ENCODE measurements at places on chromosomes 2 and 18.

DNA sequence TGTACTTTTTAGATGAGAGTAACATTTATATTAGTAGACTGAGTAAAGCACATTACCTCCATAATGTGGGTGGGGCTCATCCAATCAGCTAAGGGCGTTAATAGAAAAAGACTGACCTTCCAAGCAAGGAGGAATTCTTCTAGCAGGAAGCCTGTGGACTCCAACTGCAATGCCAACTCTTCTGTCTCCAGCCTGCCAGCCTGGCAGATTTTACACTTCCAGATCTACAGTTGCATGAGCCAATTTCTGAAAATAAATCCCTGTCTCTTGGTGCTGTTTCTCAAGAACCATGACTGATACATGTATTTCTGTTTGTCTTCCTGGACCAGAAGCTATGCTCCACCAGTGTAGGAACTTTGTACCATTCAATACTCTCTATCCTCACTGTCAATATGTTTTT is 69.0 kb upstream of the LMAN1 start:
- no peak for DNase-seq

- DNase-seq, result peak; percentile 8
These were observed 27.5 kb downstream of the CDH20 start for GRCh38 chr18:61360404-61361383.

GRCh38 chr2:215933151-215933550 is 80.2 kb downstream of the MREG start:
- DNase-seq, result no peak

DNA sequence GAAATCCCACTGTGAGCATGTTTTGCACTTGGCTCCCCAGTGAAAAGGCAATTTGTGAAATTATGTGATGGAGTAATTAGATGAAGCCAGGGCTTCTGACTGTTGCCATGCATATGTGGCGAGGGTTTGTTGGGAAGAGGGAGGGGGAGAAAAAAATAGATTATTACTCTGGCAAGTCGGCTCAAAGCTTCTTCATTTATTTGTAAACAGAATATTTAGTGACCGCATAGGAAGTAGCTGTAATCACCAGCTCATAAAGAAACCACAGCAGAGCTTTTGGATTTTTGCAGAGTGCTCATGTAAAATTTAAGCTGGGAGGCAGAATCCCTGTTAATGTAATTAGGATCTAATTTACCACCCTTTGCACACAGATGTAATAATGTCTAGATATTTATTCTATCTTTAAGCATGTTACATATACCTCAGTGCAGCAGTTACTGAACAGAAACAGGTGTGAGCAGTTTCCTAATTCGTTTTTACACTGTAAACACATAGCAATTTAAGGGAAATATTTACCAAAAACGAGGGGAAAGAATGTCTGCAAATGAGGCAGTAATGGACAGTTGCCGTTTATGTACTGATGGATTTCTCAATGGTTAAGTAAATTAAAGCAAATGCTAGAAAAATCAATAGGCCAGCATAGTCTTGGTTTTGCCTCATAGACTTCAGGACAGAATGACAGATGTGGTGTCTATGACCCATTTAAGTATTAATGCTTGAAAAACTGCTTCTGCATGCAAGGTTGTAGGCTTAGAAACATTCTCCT is 87.9 kb downstream of the MEIS1 start:
- no peak for DNase-seq

DNA sequence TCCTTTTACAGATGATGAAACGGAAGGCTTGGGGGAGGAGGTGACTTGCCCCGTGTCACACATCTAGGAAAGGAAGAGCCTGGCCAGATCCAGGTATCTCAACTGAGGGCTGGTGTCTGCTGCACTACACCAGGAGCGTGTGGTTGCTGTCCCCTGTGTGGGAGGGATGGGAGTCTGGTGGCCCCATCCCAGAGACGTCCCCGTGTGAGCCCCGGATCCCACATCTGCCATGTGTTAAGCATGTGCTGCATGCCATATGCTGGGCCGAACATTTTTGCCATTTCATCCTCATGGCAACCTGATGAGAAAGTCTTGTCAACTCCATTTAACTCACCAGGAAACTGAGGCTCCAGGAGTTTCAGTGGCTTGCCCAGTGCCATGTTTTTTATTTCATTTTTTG is 4.2 kb downstream of the GAREM2 start:
- no peak for DNase-seq

- DNase-seq, result no peak
These were observed 1.2 kb downstream of the ANTXR1 start for GRCh38 chr2:69013840-69014821.

DNA sequence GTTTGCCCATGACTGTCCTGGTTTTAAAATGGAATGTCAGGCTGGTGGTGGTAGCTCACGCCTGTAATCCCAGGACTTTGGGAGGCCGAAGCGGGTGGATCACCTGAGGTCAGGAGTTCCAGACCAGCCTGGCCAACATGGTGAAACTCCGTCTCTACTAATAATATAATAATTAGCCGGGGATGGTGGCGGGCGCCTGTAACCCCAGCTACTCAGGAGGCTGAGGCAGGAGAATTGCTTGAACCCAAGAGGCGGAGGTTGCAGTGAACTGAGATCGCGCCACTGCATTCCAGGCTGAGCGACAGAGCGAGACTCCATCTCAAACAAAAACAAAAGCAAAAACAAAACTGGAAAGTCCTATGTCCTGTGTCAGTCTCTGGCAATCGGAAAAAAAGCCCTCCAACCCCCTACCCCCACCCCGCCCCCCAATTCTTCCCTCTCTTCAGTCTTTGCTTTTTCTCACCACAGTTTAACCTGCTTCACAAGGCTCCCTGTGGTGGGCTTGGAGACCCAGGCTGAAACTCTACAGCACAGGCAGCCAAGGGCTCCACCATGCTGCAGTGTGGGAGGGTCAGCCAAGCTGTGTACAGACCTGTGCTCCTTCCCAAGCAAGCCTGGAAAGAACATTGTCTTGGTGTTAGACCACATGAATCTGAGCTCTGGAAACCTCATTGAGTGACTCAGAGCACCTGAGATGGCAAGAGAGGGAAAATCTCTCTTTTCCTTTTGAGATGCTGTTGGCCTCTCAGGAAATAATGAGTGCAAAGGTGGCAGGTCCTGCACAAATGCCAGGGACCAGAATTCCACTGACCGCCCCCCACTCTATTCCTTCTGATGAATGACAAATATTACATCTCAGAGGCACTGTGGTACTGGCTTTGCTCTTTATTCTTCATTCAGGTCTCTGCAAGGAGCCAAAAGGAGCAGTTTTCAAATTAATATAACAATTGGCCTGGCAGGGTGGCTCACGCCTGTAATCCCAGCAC is 16.7 kb downstream of the MYCN start:
- no peak for DNase-seq

- DNase-seq, result no peak
These were observed 62.7 kb upstream of the KIF5C start for GRCh38 chr2:148812306-148812705.

GRCh38 chr2:239444626-239445577 is 44.1 kb upstream of the HDAC4 start:
- no peak for DNase-seq

GRCh38 chr2:129888461-129888860 is 91.0 kb upstream of the RAB6C start:
- no peak for DNase-seq

- DNase-seq, result no peak
These were observed 182.6 kb downstream of the PDE11A start for GRCh38 chr2:177889818-177890460.

DNA sequence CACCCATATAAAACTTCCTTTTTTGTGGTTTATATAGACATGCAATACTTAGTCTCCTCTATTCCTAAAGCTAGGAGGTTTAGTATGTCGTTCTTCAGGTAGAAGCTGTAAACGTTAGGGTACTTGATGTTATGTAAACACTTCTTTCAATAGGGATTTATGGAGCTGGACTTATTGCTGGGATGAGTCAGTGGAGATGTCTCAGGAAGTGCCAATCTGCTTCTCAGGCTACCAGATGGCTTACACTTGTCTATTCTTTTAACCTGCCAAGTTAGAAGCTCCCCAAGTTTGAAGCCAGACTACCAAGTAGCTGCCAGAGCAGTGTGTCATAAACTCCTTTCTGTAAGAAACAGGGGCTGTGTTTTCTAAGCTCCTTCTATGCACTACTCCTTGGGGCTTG is 756.5 kb upstream of the LRRTM1 start:
- no peak for DNase-seq

- no peak for DNase-seq
These were observed 21.2 kb upstream of the NTSR2 start for GRCh38 chr2:11691076-11691660.

GRCh38 chr18:9333441-9334328 is 888 bp upstream of the TWSG1 start:
- no peak for DNase-seq

- DNase-seq, result no peak
These were observed 6.9 kb upstream of the PARD3B start for GRCh38 chr2:204538182-204539018.

GRCh38 chr2:30470426-30470825 is 23.4 kb downstream of the LCLAT1 start:
- no peak for DNase-seq

DNA sequence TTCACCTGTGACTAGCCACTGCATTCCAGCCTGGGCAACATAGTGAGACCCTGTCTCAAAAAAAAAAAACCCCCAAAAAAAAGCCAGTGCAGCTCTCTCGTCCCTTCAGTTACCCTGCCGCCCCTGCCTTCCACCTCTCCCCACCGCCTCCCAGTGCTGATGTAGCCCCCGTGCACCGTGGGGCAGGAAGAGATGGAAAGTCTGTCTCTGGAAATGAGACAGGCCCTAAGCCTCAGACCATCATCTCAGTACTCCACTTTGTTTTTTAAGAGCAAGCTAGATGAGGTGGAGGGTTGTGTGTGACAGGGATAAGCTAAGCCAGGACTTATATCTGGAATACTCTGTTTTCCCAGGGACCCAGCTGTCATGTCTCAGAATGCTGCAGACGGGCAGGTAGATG is 32.0 kb downstream of the MERTK start:
- no peak for DNase-seq

DNA sequence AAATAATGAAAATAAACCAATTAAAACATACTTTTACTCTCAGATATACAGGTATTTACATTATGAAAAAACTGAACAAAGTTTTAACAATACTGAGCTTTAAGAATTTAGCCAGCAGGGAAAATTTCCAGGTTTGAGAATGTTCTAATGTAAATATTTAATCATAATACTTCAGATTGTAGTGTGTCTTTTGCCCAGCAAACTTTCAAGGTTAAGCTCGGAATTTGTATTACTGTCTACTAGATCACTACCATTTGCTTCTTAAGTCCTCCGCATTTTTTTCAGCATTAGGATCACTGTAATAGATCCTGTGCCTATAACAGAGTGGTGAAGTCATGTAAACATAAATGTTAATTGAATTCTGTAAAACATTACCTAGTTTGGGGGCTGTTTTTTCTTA is 52.7 kb downstream of the CFAP210 start:
- no peak for DNase-seq

DNA sequence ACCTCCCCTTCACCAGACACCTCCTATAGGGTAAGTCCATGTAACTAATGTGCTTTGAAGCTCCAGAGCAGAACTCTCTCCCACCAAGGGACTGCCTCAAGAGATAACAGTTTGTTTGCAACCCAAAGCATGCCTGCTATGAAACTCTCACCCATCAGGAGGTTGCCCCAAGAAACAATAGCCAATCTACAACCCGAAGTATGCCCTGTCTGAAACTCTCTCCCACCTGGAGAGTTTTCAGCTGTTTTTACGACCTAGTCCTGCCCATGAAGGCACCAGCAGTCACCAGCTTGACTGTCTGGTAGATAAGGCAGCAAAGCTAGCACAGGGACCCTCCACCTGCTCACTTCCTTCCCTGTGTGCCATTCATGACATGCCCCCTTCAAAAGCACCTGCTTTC is 533.9 kb upstream of the CRIM1 start:
- DNase-seq, result no peak

DNA sequence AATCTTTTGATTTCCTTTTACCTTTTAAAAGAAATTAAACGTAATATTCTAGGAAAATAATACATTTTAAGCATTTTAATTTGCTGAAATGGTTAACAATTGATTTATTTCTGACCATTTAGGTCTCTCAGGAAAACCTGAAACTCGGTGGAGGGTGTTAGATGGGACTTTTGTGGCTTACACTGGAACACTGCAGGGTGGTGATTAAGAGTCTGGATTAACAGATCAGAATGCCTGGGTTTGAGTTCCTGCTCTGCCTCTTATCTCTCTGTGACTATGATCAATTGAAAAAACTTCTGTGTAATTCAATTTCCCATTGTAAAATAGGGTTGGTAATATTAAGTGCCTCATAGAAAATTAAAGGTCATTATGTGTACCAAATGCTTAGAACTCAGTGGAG is 168.7 kb downstream of the UBE2E3 start:
- no peak for DNase-seq

DNA sequence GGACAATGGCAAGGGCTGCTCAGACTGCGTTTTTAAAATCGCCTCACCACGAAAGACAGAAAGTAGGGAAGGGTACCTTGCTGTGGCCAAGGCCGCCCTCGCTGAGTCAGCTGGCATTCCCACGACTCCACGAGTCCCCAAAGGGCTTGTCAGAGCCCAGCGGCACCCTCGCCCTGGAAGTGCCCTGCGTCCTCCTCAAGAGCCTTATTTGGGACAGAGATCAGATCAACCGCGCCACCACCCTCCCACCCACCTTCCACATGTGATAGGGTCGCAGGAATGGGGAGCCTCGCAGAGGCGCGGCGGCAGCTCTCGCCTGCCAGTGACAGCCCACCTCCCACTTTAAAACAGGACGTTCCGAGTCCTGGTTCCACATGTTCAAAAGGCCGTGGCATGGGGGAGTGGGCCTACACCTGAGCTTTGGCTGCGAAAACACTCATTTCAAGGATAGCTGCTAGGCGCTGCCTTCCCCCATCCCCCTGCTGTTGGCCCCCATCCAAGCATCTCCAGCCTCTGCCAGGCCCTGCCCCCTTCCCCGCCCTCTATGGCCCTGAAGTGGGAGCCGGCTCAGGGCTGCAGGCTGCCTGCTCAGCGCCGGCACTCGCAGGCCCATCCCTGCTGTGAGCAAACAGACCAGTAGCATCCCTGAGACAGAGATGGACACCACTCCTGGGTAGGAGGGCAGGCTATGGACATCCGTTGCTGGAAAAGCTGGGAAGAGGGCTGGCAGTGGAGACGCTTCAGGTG is 38.1 kb upstream of the ARHGEF4 start:
- no peak for DNase-seq

- DNase-seq, result no peak
These were observed 68.7 kb downstream of the STK39 start for GRCh38 chr2:168178520-168179324.

GRCh38 chr2:28736034-28736433 is 15.6 kb upstream of the PPP1CB start:
- no peak for DNase-seq

DNA sequence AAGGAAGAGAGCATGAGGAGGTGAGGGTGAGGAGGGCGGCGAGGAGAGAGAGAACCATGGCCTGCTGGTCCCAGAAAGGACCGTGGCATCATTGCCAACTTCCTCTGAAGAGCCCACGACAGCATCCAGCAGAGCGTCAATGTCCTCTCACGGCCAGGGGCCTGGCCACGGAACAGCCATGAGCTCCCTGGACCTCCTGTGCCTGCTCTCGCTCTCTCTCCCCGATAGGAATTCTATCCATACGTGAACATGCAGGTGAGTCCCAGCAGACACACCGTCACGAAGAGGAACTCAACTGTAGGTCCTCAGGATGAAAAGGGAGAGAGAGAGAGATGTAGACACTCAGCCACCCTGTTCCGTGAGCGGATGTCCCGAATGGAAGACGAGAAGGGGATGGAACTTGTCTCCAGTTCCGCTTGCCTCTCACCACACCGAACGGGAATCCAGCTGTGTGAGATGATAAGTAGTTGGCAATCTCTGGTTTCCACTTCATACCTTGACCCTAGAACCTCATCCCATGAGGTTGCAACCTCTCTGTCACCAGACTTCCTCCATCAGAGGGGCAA is 107.6 kb downstream of the TNS1 start:
- DNase-seq, result no peak

Data from germinal center (tissue), 1 donor.